ENCODE measurements at places on chromosomes 11 and 22. TPM values are rescaled to one million over a fixed set of nuclear protein-coding genes. Genes with fewer than 3 reads are reported as not detected.

OR4D5 gene
- not detected for total RNA-seq

E2F8 gene
- 7.2 TPM for total RNA-seq

MFRP gene
- not detected for total RNA-seq

SEPTIN5 gene
- total RNA-seq, result 6.7 TPM

TRIM29 gene
- 19.4 TPM for total RNA-seq

TMEM191C gene
- total RNA-seq, result 1.4 TPM

DDIAS gene
- total RNA-seq, result 17.9 TPM

MAML2 gene
- 3.5 TPM for total RNA-seq

DDX10 gene
- total RNA-seq, result 35.4 TPM

FDXACB1 gene
- total RNA-seq, result 1.5 TPM

ADSL gene
- 98.4 TPM for total RNA-seq

DKK3 gene
- 19.3 TPM for total RNA-seq
